ENCODE measurements at places on chromosomes 1 and 21.

DNA sequence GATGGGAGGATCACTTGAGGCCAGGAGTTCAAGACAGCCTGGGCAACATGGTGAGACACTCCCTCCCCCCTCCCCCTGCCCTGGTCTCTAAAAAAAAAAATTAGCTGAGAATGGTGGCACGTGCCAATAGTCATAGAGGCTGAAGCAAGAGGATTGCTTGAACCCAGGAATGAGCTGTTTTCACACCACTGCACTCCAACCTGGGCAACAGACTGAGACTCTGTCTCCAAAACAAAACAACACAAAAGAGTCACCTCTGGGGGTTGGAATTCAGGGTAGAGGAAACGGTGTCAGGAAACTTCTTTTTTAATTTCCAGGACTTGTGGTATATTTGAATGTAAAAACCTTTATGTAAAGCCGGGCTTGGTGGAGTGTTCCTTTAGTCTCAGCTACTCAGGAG is 43.2 kb downstream of the RHOU start:
- no peak for DNase-seq

GRCh38 chr1:21922090-21923013 is 14.8 kb downstream of the HSPG2 start:
- no peak for DNase-seq

- no peak for DNase-seq
Measured at GRCh38 chr1:39021426-39021825, 4.7 kb upstream of the NDUFS5 start.

- DNase-seq: no peak
Measured at GRCh38 chr1:233993651-233994050, 89.2 kb downstream of the SLC35F3 start.

- no peak for DNase-seq
Measured at GRCh38 chr1:36408479-36408878, 10.8 kb upstream of the LSM10 start.
